ENCODE measurements at places on chromosomes 13 and 19.

DNA sequence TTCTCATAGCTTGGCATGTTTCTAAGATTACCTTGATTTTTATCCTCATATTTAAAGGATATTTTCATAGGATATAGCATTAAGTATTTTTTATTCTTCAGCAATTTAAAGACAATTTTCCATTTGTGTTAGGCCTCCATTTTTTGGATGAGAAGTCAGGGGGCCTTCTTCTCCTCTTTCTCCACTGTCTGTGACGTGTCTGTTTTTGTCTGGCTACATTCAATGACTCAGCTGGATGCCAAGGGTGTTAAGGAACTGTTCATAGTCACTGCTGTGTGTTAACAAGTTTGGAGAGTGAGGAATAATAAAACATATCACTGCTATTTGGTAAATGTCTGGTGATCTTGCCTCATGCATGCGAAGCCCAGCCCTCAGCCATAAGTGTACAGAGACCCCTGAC is 36.4 kb downstream of the ZNF582 start:
- peak; percentile 3 for DNase-seq

GRCh38 chr13:50071379-50071778 is 56.1 kb downstream of the KCNRG start:
- DNase-seq, result no peak

DNA sequence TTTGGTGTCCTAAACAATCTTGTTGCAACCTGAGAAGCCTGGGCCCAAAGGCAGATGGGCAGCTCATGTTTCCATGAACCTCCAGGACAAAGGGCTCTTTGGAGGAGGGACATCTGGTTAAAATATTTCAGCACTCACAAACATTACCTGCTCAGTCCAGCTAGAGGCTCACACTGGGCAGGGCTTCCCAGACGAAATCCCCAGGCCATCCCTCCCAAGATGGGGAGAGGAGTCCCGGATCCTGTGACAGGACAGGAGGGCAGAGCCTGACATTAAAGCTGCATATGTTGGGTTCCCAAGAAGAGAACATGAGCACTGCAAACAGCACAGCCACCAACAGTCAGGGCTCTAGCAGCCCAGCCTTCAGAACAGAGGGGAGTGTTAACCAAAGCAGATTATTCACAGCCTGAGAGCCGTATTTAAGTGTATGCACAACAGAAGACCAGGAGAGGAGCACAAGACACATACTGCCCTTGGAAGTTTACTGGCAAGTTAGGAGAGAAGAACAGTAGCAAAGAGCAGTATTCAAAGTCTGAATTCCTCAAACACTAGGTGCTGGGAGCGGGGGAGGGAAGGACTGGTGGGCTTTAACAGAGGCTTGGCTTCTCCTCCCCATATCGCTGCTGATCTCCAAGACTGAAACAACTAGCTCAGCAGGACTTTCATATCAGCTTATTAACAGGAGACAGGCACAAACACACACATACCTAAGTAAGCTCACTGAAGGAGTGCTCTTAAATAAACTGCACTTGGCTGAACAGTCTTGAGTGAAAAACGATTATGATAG is 12.3 kb downstream of the ATP7B start:
- no peak for DNase-seq

DNA sequence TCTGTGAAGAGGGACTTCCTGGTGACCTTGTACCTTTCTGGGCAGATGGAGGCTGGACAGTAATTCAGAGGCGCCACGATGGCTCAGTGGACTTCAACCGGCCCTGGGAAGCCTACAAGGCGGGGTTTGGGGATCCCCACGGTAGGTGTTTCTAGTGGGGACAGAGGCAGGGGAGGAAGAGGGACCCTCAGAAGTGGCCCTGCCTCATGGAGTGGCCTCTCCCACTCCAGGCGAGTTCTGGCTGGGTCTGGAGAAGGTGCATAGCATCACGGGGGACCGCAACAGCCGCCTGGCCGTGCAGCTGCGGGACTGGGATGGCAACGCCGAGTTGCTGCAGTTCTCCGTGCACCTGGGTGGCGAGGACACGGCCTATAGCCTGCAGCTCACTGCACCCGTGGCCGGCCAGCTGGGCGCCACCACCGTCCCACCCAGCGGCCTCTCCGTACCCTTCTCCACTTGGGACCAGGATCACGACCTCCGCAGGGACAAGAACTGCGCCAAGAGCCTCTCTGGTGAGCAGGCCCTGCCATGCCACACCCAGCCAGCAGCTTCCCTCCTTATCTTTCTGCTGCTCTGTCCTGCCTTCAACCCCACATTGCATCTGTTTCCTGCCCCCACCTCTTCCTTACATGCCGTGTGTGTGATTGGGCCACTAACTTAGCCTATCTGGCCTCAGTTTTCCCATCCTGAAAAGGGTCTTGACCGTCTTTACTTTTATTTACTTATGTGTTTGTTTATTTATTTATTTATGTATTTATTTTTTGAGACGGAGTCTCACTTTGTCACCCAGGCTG is 7.3 kb downstream of the ANGPTL4 start:
- no peak for DNase-seq

- no peak for DNase-seq
Observed at GRCh38 chr19:34984287-34984686, 15.8 kb upstream of the GRAMD1A start.

GRCh38 chr13:48154671-48155070 is 59.8 kb upstream of the MED4 start:
- no peak for DNase-seq

DNA sequence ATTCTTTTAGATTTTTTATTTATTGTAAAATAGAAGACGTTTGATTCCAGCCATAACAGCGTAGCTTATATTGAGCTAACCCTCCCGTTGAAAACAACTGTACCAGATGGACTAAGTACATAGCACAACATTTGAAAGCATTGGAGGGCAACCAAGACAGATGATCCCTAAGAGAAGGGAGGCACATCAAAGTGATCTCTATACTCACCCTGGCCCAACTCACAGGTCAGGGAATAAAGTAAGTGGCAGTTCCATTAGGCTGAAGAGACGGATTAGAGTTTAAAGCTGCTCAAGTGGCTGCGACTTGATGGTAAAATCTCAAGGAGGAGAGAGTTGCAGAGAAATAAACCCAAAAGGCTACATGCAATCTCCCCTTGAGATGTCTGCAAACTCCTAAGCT is 65.1 kb upstream of the ITM2B start:
- DNase-seq, result no peak

DNA sequence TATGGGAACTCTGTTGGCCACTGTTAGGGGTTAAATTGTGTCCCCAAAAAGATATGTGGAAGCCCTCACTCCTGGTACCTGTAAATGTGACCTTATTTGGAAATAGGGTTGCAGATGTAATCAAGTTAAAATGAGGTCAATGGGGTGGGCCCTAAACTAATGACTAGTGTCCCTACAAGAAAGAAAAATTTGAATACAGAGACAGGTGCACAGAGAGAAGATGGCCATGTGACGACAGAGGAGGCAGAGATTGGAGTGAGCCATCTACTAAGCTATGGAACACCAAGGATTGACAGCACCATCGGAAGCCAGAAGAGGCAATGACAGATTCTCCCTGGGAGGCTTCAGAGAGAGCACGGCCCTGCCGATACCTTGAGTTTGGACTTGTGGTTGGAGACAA is 16.5 kb downstream of the POU2F2 start:
- DNase-seq, result no peak

DNA sequence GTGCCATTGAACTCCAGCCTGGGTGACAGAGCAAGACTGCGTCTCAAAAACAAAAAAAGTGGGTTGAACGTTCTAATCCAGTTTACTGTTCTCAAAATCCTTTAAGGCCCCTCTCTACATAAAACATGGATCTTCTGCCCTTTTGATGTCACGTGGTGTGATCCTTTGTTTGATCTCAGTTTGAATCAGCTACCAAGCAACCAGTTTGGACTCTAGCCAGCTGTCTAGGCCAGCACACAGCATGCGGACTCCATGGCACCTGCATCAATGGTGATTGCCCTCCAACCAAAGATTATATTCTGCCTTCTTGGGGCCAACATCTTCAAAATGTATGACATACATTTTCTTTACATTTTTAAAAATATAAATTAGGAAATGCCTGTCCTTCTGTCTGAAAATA is 365.4 kb downstream of the NDFIP2 start:
- DNase-seq, result no peak

- peak; percentile 22 for DNase-seq
Observed at GRCh38 chr19:29887442-29887855, 54.6 kb upstream of the URI1 start.

DNA sequence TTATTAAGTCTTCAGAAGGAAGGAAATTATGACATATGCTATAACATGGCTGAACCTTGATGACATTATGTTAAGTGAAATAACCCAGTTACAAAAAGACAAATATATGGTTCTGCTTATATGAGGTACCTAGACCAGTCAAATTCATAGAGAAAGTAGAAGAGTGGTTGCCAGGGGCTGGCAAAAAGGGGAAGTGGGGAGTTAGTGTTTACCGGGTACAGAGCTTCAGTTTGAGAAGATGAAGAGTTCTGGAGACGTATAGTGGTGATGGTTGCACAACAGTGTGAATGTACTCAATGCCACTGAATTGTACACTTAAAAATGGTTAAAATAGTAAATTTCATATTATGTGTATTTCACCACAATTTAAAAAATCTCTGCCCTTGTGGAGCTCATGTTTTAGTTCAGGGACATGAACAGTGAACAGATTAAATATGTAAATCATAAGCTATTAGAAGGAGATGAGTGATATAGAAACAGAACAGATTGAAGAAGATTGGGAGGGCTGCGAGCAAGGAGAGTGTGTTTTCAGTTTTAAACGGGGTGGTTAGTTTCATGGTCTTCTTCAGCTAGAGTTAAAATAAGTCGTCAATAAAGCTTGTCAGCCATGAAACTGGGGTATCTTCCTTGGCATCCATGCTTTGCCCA is 355.2 kb downstream of the KCNRG start:
- DNase-seq, result no peak

DNA sequence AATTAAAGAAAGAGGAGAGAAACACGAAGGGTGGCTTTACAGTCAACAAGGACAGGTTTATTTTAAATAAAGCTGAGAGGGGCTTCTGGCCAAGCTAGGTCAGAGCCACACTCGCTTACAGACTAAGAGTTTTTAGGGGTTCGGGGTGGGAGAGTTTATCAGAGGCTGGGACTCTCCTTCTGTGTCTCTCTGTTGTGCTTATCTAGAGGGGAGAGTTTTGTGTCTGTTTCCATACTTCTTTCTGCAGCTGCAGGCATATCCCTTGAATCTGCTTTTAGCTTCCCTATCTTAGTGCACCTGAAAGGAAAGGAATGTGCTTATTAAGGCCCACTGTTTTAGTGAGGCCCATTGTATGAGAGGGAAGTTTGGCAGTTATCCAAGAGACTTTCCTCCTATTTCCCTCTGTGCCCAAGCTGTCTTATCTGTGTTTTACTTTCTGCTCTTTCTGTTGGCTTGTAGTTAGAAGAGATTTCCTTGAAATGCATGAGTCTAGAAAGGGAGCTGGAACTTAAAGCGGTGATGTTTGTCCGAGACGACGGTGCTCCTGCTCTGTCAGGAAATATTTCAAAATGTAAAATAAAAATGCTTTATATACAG is 275.3 kb downstream of the KCTD12 start:
- DNase-seq, result no peak

GRCh38 chr19:49907745-49908446 is 11.2 kb upstream of the IL4I1 start:
- DNase-seq, result no peak

DNA sequence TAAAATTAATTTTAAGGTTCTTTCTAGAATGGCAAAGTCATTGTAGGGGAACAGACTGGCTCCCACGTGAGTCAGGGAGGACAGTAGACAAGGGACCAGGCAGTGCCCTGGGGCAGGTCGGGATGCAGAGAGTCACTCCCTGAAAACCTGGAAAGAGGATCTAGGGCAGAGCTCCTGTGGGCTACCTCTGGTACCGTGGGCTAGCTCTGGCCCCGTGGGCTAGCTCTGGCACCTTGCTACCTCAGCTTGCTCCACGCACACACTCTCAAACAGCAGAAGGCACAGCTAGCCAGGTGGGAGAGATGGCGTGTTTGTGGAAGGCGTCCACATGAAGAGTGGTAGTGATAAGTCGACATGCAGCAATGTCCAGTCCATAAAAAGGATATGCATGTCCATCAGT is 66.7 kb upstream of the ARHGEF7 start:
- DNase-seq, result no peak

DNA sequence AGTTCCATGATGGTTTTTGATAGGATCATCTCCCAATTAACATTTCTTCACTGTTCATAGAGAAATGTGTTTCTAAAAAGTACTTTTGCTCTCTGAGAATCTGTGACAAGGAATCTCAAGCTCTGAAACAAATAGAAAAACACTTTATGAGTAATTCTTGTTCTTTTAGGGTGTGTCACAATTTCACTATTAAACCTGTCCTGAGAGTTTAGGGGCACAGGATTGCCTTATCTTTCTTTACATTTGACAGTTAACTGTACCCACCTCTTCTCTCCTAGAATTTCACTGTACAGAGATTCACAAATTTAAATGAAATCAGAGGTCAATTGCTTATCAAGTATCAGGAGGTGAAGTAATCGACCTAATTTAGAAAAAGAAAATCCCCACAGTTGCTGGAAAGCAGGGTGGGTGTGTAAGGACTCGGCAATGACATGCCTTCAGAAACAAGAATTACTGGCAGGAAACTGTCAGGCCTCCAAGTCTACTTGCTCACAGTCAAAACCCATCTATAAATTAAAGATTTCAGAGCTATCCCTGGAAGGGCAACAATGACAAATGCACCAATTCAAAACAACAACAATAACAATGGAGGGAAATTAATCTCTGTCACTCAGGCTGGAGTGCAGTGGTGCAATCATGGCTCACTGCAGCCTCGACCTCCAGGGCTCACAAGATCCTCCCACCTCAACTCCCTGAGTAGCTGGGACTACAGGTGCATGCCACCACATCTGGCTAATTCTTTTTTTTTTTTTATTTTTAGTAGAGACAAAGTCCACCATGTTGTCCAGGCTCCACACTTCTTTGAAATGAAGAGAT is 250.2 kb downstream of the ABCC4 start:
- DNase-seq, result no peak

DNA sequence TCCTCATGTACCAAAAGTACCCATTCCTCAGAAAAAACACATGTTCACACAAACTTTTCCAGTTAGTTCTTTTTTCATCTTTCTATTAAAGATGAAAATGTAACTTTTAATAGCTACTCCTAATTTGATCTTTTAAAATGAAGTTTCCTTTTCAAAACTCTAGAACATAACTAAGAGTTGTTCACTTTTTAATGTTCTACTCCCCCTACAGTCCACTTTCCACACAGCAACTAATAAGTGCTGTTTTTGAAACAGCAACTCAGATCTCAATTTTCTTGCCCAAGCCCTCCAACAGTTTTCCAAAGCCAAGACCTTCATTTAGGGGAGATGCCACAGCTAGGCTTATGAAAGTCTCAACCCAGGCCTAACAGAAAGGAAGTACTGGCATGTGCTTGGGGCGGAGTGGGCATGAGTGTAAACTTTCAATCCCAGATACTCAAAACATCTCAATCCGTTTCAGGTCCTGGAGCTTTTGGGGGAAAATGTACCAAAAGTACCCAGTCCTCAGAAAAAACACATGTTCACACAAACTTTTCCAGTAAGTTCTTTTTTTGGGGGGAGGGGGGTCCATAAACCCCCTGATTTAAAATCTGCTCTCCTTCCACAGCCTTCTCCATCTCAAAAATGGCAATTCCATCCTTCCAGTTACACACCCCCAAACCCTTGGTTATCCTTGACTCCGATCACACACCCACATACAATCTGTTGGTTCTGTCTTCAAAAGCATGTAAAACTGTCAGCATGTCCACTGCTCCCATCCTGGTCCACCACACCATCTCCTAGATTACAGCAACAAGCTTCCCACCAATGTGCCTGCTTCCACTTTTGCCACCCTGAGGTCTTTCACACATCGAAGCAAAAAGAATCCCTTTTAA is 2.0 kb downstream of the FBL start:
- DNase-seq, result peak; percentile 75
